ENCODE measurements at places on chromosomes 2 and 18.

DNA sequence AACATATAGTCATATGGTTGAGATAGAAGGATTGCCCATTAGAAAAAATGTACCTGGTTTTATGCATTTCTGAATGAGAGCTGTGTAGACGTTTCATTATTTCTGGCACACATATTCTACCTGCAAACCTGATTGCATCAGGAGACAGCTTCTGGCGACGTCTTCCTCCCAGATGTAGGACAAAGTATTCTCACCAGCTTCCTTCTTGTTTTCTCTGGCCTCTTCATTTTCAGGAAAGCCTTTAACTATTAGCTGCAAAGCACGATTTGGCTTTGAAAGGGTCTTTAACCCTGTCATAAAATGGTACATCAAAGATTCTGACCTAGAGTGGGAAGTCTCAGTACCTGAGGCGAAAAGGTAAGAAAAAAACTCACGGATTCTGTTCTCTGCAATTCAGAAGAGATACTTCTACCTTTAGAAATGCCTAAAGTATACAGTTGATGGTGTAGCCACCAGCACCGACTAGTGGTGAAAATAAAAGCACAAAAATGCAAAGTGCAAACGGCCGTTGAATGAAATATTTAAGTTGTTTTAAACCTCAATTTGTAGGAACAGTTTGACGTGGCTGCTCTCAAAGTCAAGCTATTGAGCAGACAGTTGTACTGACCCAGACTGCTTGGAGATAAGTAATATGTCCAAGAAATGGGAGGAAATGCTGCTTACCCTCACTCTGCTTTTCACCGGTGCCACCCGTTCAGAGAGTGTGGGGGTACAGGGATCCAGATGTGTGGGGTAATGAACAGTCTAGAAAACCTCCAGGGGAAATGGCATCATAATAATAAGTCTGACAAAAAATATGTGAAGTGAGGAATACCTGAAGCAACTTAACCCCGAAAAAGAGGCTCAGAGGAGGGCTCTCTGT, 20.2 kb downstream of the IL18RAP start:
- DNase-seq = no peak

GRCh38 chr18:63128237-63128974, 191.2 kb downstream of the BCL2 start:
- no peak for DNase-seq

DNA sequence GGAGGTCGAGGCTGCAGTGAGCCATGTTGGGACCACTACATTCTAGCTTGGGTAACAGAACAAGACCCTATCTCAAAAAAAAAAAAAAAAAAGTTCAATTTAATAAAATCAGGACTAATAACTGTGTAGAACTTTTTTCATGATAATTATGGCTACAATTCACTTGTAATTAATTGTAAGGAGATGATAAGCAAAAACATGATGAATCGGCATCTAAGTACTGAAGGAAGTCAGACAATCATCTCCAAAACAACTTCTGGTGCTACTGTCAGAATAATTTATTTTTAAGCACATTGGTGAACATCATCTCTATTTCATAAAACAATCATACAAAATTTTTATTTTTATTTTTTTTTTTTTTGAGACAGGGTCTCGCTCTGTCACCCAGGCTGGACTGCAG, 9.7 kb upstream of the MTHFD2 start:
- no peak for DNase-seq

- no peak for DNase-seq
These were observed 33.5 kb downstream of the MGAT5 start for GRCh38 chr2:134287323-134287722.

DNA sequence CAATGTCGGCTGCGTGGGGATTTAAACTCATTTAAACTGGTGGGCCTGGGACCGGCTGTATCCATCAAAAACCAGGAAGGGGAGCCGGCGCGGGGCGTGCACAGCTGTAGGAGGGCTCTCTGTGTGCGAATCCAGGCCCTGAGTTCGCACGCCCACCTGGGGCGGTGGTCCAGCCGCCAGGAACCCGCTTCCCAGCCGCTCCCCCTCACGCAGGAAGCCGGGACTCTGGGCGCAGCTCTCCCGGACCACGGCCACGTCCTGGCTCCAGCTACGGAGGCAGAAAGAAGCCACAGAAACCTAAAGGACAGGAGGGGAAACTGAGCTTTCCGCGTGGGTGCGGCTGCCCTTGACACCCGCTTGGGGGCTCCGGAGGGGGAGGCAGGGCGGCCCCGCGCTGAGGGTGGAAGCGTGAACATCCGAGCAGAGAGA, 80.6 kb downstream of the GFPT1 start:
- DNase-seq = no peak

DNA sequence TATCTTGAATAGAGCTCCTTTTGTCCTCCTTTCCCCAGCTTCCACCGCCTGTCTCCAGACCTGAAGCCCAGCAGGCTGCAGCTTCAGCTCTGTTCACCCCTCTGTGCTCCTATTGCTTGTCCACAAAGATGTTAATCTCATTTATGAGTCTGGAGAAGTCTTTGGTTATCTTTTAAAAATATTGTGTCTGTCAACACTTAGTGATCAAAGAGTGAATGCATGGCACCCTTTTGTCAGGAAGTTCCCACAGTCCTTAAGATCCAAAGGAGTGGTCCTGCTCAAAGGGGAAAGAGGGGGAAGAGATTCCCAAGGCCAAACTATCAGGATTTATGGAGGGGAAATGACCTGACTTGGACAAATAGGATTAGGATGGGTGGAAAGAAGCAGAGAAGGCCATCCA, 118.9 kb downstream of the ACAA2 start:
- no peak for DNase-seq
